Stimulated activated CD4-positive, alpha-beta T cell treated with anti-CD3 and anti-CD28 coated beads, Interleukin-1b, Interleukin-23, amount 100 ng/mL, for 1 hour (primary cell): ENCODE measurements at places on chromosomes 5 and 9.

DNA sequence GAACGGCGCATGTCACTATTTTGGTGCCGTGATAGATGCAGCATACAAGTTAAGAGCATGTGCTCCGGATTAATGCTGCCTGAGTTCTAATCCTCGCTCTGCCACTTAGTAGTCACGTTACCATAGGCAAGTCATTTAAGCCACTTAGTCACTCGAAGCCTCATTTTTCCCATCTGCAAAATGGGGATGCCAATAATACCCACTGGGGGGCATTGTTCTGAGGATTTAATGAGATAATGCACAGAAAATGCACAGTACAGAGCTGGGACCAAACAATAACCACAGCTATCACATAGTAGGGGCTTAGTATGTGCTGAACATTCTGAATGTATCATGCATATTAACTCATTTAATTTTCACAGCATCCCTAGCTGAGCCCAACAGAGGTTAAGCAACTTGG, 9.1 kb downstream of the NIPAL4 start:
- no peak for DNase-seq

DNA sequence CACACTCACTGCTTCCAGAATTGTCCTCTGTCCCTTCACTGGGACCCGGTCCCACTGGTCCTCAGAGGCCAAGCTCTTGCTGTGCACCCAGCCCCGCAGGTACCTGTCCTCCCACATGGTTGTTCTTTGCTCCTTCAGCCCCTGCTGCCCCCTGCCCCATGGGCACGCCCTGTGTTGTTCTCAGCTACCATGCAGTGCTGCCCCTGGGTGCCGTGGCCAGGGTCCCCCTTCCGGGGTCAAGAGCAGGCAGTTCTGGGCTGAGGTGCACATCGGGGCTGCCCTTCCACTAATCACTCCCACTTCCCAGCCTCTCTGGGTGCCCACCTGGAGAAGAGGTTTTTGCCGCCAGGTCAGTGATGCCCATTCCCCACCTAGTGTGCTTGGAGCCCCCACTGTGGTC, 31.9 kb upstream of the SUSD3 start:
- DNase-seq: no peak

DNA sequence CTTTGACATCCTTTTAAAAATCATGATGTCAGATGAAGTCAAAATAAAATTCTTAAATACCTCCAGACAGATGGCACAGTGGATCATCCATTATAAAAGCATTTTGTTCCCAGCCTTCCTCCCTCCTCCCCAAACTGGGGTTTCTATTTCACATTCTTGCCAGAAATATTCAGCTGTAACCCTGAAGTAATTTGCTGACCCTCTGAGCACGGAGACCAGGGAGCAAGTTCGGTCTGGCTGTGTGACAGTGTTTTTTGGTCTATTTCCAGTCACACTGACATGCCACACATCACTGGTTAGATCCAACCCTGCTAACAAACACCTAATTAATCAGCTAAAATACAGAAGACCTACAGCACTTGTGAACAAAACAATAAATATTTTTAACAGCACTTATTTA, 126.2 kb upstream of the DMRT1 start:
- DNase-seq: no peak

GRCh38 chr5:72847439-72847838, 31.0 kb downstream of the TNPO1 start:
- no peak for DNase-seq

DNA sequence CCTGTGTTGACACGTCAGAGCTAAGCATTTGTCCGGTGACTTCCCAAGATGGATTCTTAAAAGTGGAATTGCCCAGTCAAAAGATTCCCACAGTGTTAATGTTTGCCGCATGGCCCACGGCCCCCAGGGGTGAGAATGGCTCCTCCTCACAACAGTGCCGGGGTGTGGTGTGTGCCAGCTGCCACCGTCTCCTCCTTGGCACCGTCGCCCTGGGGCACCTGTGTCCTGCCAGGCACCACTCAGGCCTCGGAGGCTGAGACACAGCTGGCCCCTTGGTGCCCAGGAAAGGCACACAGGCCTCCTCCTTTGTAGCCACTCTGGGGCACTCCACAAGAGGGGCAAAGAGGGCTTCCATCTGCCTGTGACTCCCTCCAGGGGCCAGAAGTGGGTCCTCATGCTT, 4.3 kb downstream of the KCNT1 start:
- DNase-seq: no peak

DNA sequence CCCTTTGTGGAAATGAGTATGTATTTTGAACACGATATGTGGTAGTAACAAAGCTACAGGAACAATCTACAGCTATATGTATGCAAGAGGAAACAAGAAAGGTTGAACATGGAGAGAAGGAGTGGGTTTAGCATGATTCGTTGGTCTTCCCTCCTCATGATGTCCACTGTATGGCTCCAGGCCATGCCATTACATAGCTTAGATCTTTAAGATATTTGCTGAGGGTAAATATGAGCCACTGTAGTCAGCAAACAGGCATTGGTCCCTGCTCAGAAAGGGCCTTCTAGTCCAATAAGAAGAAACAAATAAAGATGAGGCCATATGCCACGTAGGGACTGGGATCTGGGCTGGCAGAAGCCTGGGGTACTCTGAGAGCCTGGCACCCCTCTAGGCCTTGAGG, 543.2 kb upstream of the SGCD start:
- DNase-seq: no peak

DNA sequence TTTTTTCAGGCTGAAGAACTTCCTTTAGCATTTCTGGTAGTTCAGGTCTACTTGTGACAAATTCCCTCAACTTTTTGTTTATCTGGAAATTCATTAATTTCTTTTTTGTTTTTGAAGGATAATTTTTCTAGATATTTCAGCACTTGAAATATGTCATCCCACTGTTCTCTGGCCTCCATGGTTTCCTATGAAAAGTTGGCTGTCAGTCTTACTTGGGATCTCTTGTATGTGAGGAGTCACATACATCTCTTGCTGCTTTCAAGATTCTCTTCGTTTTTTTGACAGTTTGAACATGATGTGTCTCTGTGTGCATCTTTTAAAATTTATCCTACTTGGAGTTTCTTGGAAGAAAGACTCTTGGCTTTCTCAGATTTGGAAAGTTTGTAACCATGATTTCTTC, 79.5 kb downstream of the RIC1 start:
- DNase-seq: no peak

DNA sequence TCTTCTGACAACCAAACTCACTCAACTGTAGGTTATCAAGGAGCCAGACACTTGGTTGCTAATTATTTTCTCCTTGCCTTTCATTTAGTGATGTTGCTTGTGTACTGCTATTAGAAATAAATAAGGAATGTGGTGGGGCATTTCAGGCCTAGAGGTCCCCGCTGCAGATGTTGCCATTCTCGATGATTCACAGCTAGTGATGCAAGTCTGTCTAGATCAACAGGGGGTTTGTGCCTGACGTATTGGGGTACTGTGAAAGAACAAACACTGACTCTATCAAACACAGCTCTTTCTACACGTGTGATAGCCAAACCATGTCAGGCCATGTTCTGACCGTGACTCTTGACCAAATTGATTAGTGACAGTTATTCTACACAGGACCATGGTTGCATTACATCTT, 144.7 kb downstream of the OSTF1 start:
- no peak for DNase-seq

GRCh38 chr5:5800801-5801761, 378.6 kb downstream of the ICE1 start:
- DNase-seq: no peak

- DNase-seq: no peak
Measured at GRCh38 chr5:154476354-154477205, 1.4 kb downstream of the HAND1 start.

DNA sequence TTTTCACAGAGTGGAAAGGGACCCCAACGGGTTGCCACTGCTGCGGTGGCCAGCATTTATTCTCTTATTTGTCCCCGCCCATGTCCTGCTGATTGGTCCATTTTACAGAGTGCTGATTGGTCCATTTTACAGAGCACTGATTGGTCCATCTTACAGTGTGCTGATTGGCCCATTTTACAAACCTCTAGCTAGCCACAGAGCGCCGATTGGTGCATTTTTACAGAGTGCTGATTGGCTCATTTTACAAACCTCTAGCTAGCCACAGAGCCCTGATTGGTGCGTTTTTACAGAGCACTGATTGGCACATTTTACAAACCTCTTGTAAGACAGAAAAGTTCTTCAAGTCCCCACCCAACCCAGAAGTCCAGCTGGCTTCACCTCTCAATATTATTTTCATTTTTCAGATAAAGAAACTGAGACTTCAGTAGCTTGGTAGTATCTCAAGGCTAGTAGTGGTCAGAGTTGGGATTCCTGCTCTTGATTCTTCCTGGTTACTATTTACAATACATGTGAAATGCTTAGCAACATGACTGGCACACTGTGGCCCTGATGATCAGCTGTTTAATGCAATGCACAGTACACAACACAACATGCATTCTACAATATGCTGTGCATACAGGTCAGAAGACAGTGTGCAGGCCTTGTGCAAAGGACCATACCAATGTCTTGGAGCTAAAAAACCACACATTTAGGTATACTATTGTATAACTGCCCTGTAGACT, 63.6 kb upstream of the BOD1 start:
- no peak for DNase-seq

- no peak for DNase-seq
Measured at GRCh38 chr5:59897075-59897474, 3.5 kb upstream of the PDE4D start.

- no peak for DNase-seq
Measured at GRCh38 chr5:55601628-55602027, 66.9 kb upstream of the PLPP1 start.

DNA sequence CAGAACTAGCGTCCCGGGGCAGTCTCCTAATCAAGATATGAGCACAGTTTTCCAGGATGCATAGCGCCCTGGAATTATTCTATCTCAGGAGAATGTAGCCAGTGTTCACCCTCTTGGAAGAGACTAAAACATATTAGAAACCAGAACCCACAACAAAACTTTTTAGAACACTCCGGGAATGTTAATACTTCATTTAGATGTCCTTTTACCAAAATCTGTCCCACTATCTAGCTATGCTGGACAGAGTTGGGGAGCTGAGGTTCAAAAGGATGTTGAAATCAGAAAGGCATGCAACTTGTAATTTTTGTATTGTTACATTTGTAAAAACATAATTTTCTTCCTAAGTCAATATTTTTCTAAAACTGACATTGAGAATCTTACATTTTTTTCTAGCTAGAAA, 386.5 kb upstream of the RFX3 start:
- no peak for DNase-seq

GRCh38 chr5:14445013-14445412, 136.6 kb upstream of the OTULINL start:
- no peak for DNase-seq

GRCh38 chr5:179378116-179378440, 32.8 kb upstream of the ADAMTS2 start:
- DNase-seq: no peak

GRCh38 chr9:38412751-38413150, 11.5 kb downstream of the IGFBPL1 start:
- no peak for DNase-seq

DNA sequence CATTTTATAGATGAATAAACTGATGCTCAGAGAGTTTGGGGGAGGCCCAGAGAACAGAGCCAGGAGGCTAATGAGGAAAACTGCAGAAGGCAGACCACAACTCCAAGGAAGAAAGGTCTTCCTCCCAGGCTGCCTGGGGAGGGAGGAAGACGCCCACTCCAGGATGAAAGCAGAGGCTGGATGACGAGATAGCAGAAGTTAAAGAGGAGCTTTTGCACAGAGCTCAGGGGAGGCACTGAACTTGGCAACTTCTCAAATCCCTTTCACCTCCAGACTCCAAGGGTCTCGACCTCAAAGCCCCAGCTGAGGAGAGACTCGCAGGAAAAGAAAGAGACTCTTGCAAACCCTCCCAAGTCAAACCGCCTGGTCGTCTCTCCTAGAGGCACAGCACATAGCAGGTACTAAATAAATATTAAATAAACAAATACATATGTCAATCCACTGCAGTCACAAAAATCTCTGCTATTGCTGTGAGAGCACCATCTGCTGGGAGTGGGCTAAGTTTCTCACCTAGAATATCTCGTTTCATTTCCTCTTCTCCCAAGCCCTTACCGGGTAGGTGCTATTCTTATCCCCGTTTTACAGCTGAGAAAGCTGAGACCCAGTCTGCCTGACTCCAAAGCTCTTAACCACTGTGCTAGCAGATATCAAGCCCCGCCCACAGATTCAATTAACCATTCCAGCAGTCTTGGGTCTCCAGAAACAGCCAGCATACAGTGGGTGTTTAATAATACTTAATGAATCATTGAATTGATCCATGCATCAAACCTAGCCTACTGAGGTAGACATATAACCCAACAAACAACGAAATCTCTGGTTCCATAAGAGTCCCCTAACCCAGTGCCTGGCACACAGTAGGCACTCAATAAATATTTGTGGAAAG, 97.8 kb upstream of the HAND1 start:
- DNase-seq: no peak

GRCh38 chr9:107137495-107138202, 145.4 kb upstream of the RAD23B start:
- DNase-seq: no peak

DNA sequence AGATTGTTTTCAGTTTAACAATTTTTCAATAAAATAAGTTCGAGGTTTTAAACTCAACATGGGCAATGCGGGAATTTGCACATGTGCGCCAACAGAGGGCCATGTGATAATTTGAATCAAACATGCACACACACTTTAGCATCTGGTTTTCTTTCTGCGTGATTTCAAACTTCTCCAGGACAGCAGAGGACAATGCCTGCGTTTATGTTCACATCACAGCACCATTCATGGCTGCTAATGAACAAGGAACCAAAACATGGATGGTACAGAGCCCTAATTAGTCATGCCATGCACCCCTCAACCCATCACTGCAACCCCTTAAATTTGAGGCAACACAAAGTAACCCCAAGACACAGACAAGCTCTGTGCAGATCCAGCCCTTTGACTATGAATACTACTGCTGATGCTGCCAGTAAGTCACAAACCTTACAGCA, 2.8 kb downstream of the SHC3 start:
- no peak for DNase-seq

DNA sequence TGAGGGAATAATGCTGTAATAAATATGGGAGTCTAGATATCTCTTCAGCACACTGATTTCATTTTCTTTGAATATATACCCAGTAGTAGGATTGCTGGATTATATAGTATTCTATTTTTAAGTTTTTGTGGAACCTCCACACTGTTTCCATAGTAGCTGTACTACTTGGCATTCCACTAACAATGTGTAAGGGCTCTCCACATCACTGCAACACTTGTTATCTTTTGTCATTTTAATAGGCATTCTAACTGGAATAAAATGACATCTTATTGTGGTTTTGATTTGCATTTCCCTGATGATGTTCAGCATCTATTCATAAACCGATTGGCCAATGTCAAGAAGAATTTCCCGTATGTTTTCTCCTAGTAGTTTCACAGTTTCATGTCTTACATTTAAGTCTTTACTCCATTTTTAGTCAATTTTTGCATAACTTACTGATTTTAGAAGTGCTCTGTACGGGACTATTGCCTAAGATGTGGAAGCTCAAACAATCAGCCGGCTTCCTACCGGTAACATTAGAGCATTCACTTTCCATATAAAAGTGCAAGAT, 1078.8 kb downstream of the TAF11L14 start:
- no peak for DNase-seq

- DNase-seq: no peak
Measured at GRCh38 chr9:110160123-110160522, 47.8 kb downstream of the C9orf152 start.
